EL (cell line): ENCODE measurements at places on chromosomes 4 and X.

- DNase-seq: no peak
Observed at GRCh38 chr4:37687194-37687562, 1.0 kb upstream of the RELL1 start.

- DNase-seq: peak; percentile 78
Observed at GRCh38 chr4:110087070-110087708, 111.2 kb downstream of the ELOVL6 start.

DNA sequence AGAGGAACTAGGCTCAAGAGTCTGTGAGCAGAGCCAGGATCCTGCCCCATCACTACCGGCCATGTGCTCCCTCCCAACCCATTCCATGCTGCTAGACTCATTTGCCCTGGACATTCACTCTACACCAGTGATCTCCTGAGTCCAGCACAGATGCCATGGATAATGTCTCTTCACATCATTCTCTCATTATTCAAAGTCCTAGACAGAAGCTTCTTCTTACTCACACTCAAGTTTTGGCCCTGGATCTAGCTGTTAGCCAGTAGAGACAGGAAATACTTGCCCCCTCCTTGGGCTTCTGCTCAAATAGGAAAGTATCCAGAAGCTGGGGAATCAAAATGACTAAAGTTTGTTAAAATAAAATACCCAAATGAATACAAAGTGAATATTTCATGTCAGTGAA, 266.8 kb upstream of the LDB2 start:
- DNase-seq: no peak

GRCh38 chrX:29911673-29912072, 303.7 kb upstream of the MAGEB2 start:
- DNase-seq: no peak

GRCh38 chrX:24335871-24336270, 22.0 kb upstream of the SUPT20HL2 start:
- peak; percentile 3 for DNase-seq
